Stimulated activated CD8-positive, alpha-beta memory T cell treated with anti-CD3 and anti-CD28 coated beads, Interleukin-2, amount 100 ng/mL, for 1 hour (primary cell): ENCODE measurements at places on chromosomes 16 and 17.

- no peak for DNase-seq
Observed at GRCh38 chr17:72538901-72539352, 418.1 kb downstream of the SOX9 start.

- no peak for DNase-seq
Observed at GRCh38 chr16:60882816-60883215, 1153.4 kb downstream of the CDH8 start.

- DNase-seq: no peak
Observed at GRCh38 chr16:27485126-27485525, 64.6 kb downstream of the GTF3C1 start.

GRCh38 chr17:46771561-46772474 lies 46.7 kb downstream of the WNT3 start:
- no peak for DNase-seq

- DNase-seq: no peak
Observed at GRCh38 chr16:73060892-73061490, 13.1 kb upstream of the ZFHX3 start.

DNA sequence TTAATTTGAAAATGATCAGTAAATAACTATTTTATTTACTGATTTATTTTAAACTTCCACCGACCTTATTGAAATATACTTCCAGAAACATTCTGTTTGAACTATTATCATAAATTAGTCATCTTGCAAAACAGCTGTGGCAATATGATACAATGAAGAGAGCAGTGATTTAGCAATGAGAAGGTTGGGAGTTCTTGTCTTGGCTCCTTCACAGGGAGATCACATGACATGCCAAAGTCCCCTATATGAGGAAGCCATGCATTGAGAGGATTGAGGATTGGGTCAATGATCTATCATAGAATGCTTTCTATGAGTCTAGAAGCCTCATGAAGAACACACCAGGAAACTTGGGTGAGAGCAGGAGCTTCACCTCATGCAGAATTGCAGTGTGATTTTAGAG lies 222.7 kb downstream of the LGALS9B start:
- no peak for DNase-seq

GRCh38 chr17:74728033-74728701 lies 8.9 kb upstream of the RAB37 start:
- no peak for DNase-seq

DNA sequence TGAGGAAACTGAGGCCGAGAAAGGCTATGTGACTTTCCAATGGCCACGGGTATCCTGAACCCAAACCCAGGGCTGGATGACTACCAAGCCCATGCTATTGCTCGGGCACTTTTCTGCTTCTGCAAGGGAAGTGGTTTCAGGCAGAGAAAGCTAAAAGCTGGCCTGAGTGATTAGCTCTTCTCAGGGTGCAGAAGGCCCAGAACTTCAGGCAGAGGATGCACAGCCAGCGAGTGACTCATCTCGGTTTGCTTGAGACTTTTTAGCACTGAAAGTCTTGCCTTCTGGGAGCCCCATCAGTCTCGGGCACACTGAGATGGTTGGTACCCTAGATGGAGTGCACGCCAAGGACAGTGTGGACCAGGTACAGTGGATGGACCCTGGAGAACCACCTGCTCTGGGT lies 129.5 kb upstream of the SDK2 start:
- no peak for DNase-seq

- DNase-seq: no peak
Observed at GRCh38 chr16:64254443-64255367, 867.2 kb downstream of the CDH11 start.

DNA sequence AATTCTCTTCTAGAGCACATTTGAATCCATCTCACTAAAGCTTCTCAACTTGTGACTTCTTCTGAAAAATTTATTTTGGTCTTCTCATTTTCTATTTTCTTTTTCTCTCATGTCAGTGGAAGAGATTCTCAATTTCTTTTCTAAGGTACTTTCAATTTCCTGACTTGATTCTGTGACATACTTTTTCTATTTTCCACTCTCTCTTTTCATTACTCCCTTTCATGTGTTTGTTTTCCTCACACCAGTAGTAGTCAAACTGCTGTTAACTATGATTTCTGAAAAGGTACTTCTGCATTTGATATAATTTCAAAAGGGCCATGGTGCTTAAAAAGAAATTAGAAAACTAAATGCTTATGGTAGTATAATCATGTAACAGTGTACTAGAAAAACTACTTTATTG lies 41.9 kb downstream of the NFAT5 start:
- no peak for DNase-seq

GRCh38 chr16:26118575-26118974 lies 426.8 kb downstream of the HS3ST4 start:
- no peak for DNase-seq

GRCh38 chr17:81814748-81815645 lies 11.0 kb downstream of the GCGR start:
- DNase-seq: no peak

DNA sequence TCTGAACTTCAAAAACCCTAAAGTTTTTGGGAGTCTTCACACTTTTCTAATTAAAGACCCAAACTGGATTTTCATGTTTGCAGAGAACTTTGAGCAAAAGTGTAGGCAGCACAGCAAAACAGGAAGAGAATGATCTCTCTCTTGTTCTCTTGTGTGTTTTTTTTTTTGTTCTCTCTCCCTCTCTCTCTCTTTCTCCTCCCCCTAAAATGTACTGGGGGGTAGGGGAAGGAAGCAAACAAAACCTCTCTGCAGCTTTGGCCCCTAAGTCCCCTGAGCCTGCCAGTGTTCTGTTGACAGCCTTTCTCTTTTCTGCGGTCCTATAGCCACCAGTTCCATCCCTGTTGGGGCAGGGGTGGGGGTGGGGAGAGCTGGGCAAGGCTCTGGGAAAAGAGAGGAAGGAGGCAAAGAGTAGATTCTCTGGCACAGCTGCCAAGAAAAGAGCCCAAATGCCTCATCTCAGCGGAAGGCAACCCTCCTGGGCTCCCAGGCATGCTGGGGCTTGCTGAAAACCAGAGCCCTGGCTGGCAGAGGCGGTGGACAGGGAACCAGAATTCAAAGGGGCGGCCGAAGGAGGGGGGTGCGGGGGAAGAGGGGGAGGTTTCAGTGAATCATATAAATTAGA lies 295.3 kb downstream of the SOX9 start:
- DNase-seq: no peak

GRCh38 chr16:84144209-84144858 lies 643 bp downstream of the HSDL1 start:
- peak; percentile 25 for DNase-seq

DNA sequence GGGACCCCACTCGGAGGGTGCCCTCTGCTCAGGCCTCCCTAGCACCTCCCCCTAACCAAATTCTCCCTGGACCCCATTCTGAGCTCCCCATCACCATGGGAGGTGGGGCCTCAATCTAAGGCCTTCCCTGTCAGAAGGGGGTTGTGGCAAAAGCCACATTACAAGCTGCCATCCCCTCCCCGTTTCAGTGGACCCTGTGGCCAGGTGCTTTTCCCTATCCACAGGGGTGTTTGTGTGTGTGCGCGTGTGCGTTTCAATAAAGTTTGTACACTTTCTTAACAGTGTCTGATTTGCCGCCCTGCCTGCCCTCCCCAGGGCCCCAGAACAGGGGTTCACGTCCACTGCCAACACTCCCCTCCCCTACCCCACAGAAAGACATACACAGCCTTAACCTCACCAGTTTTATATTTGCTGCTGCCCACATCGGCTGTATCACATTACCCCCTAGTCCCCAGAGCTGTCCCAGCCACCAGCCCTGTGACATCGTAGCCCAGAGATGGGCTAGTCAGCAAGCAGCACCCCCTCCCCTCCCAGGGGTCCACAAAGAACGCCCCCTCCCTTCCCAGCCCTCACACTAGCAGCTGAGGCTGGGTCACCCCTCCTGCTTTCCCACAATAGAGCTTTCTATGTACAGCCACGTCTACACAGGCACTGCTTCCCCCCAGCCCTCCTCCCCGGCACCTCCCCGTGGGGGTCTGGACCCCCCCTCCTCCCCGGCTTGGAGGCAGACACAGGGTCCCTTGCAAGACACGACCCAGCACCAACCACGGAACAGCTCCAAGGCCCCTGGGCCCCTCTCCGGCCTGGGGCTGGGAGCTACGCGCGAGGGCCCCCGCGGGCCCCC lies 7.9 kb downstream of the GRN start:
- no peak for DNase-seq

DNA sequence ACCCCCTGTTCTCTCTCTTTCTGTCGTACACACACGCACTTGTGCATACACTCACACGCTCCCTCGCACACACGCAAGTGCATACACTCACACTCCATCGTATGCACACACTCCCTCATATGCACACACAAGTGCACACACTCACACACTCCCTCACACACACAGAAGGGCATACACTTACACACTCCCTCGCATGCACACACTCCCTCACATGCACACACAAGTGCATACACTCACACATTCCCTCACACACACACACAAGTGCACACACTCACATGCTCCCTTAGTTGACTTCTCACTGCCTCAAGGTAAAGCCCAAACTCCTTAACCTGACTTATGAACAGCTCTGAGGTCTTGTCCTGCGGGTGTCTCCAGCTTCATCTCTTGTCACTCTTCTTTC lies 78.7 kb downstream of the NOG start:
- no peak for DNase-seq

DNA sequence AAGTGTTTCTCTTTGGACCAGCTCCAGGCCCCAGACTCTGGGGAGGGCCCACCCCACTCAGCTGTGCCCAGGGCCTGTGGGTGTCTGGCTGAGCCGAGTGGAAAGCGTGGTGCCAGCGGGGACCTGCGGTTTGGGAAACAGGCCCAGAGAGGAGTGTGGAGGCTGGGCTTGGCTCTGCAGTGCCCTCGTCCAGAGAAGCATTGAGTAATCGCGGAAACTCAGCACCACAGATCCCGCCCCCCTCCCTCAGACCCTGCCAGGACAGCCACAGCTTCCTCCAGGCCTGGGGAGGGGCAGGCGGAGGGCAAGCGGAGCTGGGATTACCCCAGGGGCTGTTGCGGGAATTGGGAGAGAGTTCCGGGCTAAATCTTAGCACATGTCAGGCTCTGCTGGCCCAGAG lies 14.6 kb upstream of the PITPNA start:
- DNase-seq: no peak

DNA sequence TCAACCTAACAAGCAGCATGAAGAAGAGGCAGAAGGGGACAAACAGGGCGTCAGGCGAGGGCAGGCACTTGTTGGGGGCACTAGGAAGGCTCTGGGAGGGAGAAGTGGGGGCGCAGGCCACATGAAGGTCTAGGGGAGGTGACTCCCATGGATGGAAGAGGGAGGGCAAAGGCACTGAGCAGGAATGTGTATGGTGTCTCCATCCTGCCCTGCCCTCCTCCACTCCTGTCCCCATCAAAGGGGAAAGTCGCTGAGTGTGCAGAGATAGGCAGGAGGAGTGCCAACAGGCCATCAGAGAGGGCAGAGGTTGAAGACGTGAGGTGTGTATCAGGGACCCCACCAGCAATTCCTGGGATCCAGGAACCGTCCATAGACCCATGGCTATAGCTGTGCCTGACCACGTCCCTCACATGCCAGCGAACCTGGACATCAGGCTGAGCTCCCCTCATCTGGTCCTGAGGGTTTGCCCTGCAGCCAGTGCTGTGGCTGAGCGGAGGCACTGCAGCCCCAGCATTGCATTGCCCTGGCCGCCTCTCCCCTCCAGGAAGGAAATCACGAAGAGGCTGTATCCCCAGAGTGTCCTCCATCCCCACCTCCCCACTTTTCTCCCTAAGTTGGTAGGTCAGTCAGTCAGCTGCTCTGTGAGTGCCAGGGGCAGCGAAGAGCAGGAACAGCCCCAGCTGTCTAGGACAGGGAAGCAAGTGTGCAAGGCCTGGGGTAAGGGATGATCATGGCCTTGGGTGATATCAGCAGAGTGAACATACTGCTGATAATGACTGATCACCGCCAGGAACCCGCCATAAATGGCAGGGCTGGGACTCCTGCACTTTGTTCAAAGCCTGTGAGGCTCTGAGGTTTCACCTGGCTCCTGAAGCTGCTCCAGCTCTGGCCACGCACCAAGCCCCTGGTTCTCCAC lies 6.2 kb upstream of the CYB561 start:
- no peak for DNase-seq

DNA sequence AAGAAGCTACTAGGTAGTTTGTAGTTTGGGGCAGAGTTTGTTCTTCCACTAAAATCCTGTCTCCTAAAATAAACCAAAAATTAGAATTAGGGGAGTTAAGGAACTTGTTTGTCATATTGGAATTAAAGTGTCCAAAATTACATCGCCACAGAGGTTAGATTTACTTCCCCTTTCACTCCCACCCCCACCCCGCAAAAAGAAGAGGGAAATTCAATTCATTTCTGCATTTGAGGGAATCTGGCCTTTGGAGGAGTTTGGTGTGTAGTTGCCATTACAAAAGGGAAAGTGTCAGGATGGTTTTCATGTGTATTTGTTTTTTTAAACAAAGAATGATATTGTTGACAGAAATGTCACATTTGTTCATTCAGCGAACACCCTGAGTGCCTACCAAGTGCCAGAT lies 5.8 kb downstream of the TMEM97 start:
- DNase-seq: no peak

- no peak for DNase-seq
Observed at GRCh38 chr17:15261802-15262290, 3.3 kb downstream of the PMP22 start.

DNA sequence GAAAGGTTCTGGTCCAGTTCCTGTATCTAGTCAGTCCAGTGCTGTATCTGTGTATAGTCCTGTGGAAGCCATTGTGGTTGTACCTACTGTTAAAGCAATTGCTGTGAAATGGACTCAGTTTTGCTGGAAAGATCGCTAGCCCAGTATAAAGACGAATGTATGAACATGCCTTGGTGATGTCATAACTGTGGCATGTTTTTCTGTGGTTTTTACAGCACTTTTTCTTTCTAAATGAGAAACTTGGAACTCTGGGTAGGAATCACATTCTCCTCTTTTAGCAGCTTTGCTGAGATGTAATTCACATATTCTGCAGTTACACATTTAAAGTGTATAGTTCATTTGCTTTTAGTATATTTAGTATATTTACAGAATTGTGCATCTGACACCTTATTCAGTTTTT lies 58.1 kb downstream of the MAP2K4 start:
- DNase-seq: no peak

- no peak for DNase-seq
Observed at GRCh38 chr16:4091240-4092012, 24.8 kb downstream of the ADCY9 start.

DNA sequence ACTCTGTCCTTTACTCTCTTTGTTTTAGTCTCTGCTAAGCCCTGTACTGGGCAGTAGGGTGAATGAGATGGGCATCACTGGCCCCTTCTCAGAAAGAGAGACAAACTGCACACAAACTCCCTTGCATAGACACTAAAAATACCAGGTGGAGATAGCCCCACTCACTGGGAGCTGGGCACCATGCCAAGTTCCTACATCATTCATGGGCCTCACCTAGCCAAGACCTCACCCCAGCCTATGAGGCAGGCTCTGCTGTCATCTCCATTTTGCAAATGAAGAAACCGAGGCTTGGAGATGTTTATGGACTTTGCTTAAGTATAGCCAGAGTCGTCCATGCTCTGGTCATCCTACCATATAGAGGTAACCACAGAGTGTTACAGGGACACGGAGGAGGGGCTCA lies 499.8 kb upstream of the CDH11 start:
- no peak for DNase-seq
